H9 (cell line): ENCODE measurements at places on chromosomes 2 and 18. TPM values are rescaled to one million over a fixed set of nuclear protein-coding genes. Genes with fewer than 3 reads are reported as not detected.

Gene GKN1
- total RNA-seq = not detected in 2 replicates

Gene POTEJ
- total RNA-seq = not detected in 2 replicates

Gene TXNDC9
- 35.3 and 37.7 TPM in 2 replicates for total RNA-seq

Gene NGEF
- 1.9 and 2.2 TPM in 2 replicates for total RNA-seq

Gene CCDC141
- total RNA-seq = 0.83 and 1.0 TPM in 2 replicates

Gene FTCDNL1
- 0.81 and 2.0 TPM in 2 replicates for total RNA-seq
